ENCODE measurements at places on chromosomes 5 and 9.

DNA sequence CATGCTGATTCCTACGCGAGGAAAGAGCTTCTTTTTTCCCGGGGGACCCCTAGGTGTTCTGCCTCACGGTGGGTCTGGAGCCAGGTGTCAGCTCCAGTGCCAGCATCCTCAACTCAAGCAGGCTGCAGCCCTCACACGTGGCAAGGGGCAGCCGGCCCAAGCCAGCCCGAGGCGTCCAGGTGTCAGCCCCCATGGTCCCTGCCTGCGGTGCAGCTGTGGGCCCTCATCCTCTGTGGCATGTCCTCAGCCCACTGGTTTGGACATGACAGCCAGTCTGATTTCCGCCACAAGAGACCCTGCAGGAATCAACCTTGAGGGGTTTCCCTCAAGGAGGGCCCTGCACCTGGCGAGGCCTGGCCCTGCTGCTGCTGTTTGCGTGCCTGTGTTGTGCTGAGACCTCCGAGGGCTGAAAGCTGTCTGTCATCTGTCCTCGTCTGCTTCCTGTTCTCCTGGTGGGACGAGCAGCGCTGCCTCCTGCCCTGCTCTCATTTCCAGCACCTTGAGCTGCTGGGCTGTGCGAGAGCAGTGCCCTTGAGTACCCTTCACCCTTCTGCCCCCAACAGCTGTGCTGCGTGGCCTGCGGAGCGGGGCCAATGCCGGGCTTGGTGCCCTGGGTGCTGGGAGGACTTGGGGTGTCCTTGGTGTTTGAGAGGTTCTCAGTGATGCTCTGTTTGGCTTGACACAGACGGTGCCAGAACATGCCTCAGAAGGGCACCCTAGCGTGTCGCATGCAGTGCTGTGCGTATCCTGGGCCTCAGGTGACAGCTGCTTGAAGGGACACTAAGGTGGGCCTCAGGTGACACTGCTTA is 137.6 kb downstream of the CACNA1B start:
- DNase-seq: no peak

GRCh38 chr9:91255327-91255726 is 106.4 kb downstream of the AUH start:
- peak; percentile 39 for DNase-seq

- DNase-seq: no peak
Observed at GRCh38 chr9:89850153-89850552, 245.3 kb downstream of the GADD45G start.

DNA sequence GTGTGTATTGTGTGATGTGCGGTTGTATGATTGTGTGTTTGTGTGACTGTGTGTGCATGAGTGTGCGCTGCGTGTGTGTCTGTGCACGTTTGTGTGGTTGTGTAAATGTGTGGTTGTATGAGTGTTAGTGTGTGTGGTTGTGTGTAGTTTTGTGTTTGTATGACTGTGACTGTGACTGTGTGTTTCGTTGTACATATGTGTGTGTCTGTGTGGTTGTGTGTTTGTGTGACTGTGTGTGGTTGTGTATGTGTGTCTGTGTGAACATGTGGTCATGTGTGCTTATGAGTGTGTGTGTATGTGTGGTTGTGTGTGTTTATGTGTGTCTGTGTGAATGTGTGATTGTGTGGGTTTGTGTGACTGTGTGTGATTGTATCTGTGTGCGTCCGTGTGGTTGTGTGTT is 197.8 kb downstream of the TTLL11 start:
- no peak for DNase-seq

DNA sequence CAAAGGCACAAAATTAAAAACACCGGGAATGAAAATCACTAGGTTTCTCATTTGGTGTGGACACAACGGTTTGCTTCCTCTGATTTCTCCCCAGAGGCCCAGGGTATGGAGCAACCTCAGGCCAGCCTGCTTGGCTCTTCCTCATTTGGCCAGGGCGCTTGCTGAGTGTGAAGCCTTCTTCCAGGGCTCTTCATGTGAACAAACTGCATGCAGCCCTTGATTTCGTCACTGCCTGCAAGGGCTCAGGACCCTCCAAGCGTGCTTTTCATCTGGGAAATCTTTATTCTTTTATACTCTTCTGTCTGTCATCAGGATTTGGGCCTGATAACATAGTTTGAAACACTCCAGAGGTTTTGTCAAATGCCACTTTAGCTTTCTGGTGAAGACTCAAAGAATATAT is 122.6 kb upstream of the KLF4 start:
- DNase-seq: no peak

DNA sequence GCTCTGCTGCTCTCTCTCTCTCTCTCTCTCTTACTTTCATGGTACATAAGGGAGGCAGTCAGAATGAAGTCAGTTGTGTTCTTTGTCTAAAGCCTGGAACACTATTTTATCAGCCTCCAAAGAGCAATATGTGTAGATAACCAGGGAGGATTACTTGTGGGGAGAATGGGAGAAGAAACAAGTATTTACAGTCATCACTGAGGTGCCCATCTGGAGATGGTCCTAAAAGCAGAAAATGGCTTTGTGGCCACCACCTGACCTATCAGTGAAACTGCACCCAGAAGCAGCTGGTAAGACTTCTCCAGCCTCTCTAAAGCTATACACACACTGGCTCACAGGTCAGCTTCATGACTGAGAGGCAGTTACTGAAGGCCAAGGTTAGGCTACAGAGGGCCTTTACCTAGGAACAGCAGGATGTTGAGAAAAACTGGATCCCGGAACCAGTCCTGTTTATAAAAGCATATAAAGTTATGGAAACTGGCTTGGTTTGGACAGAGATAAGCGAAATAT is 75.1 kb downstream of the MRPS27 start:
- no peak for DNase-seq

DNA sequence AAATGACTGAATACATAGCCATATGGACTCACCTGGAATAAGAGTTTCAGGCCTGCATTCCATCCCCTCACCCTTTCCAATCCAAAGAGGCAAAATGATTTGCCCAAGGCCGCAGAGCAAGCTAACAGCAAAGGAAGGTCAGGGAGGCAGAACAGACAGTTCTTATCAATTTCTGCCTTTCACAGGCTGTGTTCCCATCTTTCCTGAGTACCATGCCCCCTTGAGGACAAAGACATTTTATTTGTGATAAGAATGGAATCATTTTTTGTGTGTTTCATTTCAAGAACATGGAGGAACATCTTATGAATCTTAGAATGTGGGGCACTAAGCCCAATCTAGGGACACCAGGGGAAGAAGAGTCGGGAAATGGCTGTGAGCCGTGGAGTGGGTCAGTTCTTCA is 13.9 kb downstream of the LHFPL2 start:
- DNase-seq: no peak

GRCh38 chr5:133685402-133686018 is 73.2 kb upstream of the FSTL4 start:
- no peak for DNase-seq

DNA sequence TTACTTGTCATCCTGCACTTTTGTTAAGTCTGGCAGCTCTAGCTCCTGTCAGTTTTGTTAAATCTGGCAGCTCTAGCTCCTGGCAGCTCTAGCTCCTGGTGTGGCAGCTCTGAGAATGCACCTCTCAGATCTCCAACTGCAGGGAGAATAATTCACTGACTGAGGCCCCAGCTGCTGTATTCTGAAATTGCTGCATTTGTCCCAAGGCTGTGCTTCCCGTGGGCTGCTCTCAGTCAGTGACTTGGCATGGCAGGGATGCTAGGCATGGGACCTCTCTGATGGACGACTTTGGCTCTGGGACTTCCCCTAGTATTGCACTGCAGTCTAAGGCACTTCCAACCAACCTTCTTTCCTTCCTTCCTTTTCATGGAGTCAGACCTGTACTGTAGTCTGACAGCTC is 475.7 kb downstream of the CCDC171 start:
- no peak for DNase-seq

DNA sequence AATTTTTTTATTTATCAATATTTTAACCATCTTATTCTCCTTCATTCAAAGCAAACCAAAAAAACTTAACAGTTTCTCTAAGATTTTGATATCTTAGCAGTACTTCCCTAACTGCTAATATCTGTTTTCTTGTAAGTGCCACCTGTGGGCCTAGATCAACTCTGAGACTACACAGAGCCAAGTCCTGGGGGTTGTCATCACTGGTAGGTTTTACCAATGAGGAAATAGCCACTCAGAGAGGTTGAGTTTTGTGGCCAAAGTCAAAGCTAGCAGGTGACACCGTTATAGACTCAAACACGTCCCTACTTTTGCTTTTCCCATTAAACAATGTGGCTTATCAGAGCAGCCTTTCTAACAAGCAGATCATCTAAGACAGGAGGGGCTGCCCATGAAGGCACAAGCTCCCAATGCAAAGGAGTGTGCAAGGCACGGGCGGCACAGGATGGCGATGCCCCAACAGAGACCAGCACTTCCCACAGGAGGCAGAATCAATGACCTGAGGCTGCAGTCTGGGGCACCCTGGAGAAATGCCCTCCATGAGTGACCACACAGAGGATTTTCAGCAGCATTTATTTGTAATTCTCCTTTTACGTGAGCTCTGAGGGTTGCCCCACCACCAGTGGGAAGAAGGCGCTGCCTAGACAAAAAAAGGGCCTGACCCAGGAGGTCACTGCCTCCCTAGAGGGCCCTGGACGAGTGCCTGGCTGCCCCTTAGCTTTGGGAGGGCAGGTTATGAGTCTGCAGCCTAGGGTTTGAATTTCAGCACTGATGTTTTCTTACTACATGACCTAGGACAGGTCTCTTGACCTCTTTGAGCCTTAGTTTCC is 7.4 kb downstream of the TBC1D2 start:
- no peak for DNase-seq

- DNase-seq: no peak
Observed at GRCh38 chr5:178113841-178114324, 551 bp downstream of the N4BP3 start.

DNA sequence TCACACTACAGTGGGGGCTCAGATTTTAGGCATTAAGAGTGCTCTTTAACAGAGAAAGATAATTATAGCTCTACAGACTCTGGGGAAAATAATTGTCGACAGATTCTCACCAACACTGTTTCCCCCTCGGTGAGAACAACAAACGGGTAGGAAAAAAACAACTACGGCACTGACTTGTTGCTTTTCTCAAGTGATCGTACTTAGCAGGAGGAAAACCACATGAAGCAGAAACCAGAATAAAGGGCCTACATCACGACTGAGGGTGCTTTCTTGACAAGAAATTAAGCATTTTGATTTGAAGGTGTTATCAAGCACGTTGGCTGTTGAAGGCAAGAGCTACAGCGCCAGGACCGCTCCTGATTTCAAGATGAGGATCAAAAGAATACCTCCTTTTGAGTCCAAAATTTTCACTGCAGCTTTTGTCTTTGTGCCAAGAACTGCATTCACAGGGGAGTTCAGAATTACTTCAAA is 27.2 kb upstream of the CER1 start:
- no peak for DNase-seq

DNA sequence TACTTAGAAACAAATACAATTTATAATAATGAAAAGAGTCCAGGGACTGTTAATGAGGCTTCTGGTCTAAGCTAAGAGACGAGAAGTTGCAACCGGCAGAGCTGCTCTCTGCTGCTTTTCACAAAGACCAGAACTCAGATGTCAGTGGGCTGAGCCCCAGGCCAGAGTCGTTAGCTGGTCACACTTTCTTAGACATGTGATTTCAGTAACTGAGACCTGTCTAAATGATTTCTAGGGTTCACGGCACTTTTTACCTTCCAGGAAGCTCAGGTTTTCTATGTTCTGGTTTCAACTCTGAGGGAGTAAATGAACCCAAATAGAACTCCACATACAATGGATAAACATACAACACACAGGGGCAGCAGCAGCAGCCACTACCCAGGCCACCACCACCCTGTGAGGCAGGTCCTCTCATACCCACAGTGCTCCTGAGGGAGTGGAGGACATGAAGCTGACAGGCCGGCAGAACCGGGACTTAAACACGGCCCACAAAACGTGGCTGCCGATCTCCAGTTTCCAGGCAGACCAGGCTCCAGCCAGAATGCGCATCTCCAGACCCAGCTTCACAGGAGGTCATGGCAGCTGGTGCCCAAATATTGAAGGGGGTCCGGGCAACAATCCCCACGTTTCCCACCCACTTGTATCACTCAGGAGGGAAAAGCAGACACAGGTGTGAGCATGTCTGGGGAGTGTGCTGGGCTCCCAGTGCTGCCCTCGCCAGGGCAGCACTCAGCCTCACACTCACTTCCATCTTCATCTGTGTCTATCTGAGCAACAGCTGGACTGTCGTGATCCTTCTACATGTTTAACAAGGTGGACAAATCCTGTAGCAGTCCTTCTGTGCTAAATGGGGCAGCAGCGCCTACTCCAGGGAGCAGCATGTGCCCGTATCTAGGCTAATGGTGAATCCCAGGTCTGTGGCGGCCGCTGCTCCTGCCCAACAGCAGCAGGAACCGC is 38.8 kb downstream of the IARS1 start:
- no peak for DNase-seq

- DNase-seq: no peak
Observed at GRCh38 chr9:131111854-131112311, 13.5 kb upstream of the NUP214 start.

DNA sequence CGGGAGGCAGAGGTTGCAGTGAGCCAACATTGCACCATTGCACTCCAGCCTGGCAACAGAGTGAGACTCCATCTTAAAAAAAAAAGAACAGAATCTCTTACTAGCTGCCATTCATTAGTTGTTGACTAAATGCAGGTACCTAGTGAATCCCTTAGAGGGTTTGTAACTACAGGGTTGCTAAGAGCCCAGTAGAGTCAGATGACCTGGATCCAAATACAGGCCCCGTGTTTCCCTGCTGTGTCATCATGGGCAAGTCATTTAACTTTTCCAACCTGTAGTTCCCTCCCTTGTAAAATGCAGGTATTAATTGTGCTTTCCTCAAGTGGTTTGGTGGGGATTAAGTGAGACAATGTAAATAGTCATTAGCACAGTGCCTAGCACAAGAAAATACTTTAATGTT is 32.8 kb downstream of the PLAC8L1 start:
- DNase-seq: no peak

DNA sequence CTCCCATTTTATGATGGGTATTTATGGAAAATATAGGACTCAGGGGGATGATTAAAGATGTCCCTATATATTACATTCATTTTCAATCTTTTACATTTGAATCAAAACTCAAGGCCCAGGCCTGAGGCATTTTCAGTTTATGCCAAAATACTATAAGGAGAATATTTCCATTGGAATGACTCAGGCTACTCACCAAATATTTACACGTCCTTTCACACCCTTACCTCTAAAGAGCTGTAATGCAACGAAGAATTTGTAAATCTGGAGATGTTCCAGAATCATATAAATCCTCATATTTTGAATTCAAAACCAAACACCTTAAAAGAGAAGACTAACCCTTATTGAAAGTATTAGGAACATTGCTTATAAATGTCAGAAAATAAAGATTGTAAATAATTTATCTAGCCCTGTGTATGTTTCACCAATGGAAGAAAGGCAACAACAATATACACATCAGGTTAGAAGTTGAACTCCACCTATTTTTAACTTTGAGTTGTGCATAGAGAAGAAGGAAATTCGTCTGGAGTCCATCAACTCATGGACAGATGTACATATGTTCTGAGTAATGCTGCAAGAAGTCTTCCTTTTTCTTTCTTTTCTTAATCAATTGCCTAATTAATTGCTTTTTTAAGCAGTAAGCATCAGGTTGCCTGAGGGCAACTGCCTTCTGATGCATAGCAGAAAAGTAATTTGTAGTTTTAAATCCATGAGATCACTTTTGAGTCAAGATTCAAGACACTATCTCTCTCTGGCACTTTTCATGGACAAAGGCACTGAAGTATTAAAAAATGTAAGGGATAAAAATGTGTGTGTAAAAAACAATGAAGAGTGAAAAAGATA is 579.3 kb upstream of the RGMB start:
- no peak for DNase-seq

All from AG04450 (cell line).